ENCODE measurements at places on chromosomes 1 and 21.

DNA sequence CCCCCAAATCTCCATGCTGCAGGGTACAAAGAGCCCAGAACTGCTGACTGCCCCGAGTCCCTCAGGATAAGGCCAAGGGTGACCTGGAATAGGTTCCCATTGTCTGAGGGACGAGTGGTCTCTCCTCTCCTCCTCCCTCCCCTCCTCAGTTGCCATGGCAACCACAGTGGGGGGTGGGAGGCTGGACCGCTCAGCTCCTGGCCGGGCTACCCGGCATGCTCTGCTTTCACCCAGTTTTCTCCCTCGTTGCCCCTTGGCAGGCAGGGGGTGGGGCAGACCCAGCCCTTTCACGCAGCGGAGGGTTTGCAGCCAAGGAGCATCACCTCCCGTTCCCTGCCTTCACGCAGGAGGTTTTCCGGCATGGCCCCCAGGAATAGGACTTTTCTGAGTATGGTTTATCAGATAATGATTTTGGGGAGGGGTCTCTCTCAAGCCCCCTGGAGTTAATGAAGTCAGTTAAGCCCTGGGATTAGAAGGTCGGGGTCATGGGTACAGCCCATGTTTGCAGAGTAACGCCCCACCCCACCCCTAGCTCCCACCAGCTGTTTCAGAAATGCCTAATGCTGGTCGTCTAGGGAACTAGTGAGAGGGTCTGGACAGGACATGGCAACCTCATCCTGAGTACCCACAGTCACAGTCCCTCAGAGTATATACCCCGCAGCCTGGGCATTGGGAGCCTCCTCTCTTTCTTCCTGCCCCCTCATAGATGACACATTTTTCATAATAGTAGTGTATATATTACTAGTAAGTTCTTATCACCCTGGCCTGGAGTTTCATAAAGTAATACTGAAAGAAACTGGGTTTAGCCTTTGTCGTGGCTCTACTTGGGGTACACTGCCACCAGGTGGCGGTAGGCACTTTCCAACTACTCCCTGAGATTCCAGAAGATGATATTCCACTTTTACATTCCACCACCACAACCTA lies 20.7 kb downstream of the C1QB start:
- peak; percentile 52 for DNase-seq

GRCh38 chr1:32014199-32014947 lies 705 bp downstream of the KHDRBS1 start:
- no peak for DNase-seq

GRCh38 chr1:25562101-25562927 lies 18.9 kb downstream of the LDLRAP1 start:
- DNase-seq: no peak

DNA sequence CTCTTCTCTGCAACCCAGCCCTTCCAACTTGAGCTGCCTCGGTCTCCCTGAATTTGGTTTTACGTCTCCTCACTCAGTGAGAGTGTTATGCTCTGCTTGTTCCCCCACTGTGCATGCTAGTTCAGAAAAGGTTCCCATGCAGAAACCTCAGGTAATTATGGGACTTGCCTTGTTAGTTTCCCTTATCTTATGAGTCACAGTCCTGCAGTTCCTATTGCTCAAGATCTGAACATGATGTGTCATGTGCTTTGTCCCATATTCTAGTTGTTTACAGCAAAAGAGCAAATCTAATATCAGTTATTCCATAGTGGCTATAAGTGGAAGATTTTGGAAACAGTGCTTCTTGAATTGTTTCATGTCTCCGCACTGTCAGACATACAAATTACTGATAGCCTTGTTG lies 74.4 kb downstream of the DUSP10 start:
- no peak for DNase-seq

GRCh38 chr1:160679893-160680292 lies 31.7 kb downstream of the CD48 start:
- no peak for DNase-seq

DNA sequence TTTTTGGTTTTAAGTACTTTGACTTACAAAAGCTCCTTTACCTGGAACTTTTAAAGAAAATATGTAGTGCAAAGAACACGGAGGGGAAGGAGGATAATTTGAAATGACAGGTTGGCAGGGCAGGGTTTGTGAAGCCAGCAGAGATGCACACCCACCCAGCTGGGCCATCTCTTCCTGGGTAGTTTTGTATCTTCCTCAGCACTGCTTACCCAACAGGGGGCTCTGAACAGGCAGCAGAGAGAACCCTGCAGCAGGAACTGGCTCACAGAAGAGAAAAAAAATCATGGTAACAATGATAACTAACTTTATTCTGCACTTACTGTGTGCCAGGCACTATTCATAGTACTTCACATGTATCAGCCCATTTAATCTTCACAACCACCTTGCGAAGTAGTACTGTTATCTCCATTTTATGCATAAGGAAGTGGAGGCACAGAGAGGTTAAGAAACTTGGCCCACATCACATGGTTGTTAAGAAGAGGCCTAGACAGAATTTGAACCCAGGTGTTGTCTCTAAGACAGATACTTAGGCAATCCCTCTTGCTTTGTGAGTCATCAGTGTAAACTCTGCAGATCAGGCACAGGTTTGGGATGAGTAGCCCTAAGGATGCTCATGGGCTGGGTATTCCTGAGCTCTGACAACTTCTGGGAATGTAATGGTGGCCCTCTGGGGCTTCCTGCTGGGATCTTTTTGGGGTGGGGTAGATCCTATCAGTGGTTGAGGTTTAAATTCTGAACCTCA lies 60.8 kb downstream of the ELK4 start:
- DNase-seq: no peak

DNA sequence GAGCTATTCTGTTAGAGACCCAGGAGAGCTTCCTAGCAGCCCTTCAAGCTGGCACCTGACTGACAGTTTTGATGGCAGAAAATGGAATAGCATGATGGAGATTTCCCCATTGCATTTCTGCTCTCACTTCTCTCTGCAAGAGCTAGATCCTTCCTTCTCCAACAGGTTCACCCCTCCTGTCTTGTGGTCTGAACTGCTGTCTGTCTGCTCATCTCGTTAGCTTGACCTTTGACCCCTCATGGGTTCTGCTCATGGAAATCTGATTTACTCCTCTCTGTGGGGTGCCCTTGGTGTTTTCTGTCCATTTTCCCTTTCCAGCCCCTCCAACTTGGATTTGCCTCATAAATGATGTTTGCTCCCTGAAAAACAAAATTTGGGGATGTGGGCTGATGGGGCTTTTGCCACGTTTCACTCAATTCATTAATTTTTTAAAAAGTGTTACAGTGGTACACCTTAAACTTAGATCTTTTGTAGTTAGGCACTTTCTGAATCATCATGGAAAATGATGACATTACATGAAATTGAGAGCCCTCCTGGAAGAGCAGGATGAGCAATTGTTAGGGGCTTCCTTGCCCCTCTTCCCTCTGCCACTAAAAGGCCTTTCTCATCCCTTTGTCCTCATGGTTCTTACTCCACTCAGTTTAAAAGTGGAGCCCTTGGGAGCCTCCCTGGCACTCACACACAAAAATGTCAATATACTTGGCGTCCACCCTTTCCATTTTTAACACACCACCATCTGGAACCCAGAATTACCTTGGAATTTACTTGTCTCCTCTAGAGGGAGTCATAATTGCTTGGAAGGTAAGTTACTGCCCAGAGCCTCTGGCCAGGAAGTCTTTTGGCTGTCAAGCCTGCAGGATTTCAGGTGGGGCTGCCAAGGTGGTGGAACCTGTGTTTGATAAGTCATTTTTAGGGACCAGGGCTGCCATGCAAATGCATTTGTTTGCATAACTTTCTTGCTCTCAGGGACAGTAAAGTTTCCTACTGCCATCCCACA lies 31.9 kb upstream of the IL19 start:
- DNase-seq: no peak

Measured in glomerular endothelial cell (primary cell).